OCI-M1 (cell line): ENCODE measurements at places on chromosomes 5 and 9.

DNA sequence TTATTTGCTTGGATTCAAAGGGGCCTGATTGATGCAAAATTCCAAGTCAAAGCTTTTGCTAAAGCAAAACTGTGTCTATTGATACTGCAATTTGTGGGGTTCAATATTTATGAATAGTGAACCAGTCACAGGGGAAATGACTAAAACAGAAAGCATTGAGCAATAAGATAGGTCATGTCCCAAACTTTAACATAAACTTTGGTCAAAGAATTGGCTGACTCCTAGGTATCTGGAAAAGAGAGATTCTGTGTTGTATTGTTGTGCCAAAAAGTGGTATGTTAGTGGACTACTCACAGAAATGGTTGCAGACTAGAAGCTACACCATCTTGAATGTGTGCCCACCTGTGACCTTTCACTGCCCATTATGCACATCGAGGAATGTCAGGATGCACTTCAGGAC is 585.5 kb upstream of the RGMB start:
- no peak for DNase-seq

- no peak for DNase-seq
These were observed 276.2 kb upstream of the POU5F2 start for GRCh38 chr5:94017579-94017978.

DNA sequence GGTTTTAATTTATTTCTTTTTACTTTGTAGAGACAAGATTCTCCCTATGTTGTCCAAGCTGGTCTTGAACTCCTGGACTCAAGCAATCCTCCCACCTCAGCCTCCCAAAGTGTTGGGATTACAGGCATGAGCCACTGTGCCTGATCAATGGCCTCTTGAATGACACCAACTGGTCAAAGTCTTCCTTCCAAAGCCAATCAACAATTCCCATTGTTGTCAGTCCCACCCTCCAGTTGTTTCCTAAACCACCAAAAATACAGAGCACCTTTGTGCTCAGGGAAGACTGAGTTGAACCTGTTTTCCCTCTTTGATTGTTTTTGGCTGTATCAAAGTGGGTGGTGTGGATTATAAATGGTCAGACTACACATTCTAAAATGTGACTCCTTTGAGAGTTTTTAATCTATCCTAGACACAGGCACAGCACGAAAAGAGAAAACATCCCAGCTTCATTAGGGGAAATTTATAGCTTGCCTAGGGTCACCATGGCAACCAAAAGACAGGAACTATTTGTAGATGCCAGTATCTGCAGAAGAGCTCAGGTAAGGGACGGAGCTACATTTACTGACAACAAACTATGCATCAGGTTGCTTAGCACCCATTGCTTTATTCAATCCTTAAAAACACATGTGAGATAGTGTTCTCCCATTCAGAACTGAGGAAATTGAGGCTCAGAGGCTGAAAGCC is 27.6 kb upstream of the ATP6V1G1 start:
- DNase-seq, result no peak

DNA sequence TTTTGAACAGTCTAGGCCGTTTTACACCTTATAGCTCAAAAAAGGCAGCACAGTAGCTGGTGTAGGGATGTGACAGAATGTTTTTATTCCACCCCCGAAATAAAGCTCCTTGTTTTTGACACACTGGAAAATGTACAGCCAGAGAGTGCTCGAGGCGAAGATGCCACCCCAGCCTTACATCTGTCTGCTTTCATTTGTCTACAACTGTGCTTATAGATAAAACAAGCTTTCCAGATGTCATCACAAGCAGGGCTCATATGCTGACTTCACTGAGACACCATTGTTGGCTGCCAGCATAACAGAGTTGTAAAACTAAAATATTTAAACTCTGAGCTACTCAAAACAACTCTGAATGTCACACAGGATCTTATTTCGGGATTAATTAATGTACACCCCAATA is 386.3 kb downstream of the BNC2 start:
- DNase-seq, result peak; percentile 1

- DNase-seq, result no peak
These were observed 34.3 kb upstream of the PRDM12 start for GRCh38 chr9:130630071-130630450.

- DNase-seq, result no peak
These were observed 62.5 kb upstream of the CXCL14 start for GRCh38 chr5:135641319-135641718.

GRCh38 chr5:134905246-134905996 is 490 bp downstream of the PCBD2 start:
- DNase-seq, result peak; percentile 90

DNA sequence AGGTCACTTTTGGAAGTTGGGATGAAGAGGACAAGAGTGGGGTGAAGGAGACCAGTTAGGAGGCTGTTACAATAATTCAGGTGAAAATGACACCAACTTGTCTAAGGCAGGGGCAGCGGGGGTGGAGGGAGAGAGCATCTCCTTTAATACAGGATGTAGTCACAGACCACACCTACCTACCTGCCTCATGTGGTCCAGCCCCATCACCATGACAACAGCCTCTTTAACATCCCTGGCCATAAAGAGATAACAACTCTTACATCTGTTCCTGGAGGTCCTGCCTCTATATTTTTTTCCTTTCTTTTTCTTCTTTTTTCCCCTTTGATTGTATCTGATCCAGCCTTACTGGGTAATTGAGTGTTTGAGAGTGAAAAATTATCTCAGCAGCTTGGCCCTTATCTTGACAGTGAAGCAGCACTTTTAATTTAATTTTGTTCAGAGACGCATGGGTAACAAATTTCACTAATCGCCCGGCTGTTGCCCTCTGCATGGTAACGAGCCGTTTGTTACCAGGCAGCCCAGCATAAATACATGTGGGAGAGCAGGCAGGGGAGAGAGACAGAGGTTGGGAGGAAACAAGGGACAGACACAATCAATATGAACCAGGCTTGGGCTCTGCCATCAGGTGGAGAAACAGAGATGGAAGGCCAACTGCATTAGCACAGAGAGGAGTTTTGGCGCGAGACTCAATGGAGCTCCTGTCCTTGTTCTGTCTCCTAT is 338.1 kb downstream of the ASTN2 start:
- DNase-seq, result no peak

DNA sequence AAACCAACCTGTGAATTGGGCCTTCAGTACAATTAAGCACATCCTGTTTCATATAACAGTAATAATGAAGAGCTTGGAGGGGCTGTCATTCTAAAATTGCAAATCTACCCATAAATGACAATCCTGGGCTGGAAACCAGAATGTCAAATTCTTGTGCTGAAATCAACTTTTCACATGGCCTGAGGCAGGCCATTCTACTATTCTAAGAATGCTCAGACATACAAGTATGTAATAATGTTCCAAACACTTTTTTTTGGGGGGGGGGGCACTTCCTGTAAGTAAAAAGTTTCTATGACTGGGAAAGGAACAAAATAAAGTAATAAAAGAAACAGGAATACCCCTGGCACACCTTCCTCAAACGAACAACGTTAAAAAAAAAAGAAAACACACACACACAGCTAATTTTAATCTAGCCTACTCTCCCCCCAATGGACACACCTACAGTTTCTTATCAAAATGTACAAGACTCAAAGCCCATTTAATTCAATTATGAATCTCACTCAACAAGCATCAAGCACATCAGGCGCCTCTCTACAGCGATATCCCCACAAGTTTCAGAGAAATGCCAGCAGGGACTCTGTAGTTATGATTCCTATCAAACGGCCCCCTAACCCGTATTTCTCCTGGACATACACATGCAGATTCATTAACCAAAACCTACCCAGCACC is 1.4 kb downstream of the ETF1 start:
- peak; percentile 50 for DNase-seq

DNA sequence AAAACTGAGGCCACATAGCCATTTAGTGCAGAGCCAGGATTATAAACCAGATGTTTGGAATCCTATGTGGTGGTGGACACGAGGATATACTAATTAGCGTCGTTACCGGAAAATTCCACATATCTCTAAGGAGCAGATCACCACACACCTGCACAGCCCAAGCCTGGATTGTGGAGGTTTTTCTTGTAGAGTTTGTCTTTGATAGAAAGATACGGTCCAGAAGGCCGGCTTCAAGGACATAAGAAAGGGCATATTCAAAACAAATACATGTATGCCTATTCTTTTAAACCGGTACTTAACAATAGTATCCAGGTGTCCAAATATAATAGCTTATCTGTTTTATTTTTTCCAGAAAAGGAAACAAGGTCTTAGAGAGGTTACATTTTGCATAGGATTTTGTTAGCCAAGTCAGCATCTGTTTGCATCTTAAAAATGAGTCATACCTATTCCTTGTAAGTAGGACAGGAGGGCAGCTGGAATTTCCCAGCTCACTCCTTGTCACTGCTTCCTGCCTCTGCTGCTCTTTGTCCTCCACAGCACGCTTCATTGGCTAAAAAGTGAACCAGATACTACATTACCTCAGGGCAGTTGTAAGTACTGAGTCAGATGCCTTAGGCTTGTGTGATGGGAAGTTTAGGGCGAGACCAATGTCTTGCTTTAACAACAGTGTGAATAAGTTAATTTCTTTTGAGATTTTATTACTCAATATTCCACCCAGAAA is 3.6 kb downstream of the TMC1 start:
- no peak for DNase-seq

DNA sequence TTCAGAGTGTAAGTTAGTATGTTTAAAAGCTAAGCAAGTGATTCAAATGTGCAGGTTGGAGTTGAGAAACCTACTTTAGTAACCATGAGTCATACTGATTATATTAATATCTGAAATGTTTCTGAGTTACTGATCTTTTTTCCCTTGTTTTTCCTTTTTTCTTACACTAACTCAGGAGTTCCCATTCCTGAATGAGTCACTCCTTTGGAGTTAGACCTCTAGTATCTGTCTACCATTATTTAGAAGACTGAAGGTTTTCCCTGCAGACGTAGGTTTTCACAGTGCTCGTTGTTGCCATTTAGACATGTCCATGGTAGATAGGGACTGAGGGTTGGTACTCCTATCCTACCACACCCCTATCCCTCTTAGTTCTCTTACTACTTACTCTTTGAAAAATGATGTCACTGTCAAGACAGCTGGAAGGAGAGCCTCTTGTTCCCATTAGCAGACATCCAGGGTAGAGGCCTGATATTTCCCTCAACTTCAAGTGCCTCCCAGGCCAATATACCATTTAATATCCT is 20.2 kb downstream of the OCLN start:
- no peak for DNase-seq

- no peak for DNase-seq
These were observed 21.8 kb upstream of the SLC12A7 start for GRCh38 chr5:1133510-1134201.

GRCh38 chr5:121285801-121286521 is 565.7 kb upstream of the FTMT start:
- no peak for DNase-seq

DNA sequence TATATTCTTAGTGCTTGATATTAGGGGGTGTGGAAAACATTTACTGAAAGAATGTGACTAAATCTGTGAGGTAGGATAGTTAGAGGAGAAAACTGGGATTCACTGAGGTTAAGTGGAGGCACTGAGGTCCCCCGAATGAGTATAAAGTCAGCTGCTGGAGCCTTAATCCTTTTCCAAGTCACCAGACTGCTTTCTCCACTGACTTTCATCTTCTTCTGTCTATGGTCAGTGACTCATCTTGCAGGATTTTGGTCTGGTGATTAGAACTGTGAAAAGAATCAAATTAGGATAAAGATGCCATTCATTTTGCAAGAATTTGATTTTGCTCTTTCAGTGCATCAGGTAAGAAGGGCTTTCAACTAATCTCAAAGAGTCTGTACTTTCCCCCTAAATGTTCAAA is 89.3 kb upstream of the ALDH1A1 start:
- no peak for DNase-seq

DNA sequence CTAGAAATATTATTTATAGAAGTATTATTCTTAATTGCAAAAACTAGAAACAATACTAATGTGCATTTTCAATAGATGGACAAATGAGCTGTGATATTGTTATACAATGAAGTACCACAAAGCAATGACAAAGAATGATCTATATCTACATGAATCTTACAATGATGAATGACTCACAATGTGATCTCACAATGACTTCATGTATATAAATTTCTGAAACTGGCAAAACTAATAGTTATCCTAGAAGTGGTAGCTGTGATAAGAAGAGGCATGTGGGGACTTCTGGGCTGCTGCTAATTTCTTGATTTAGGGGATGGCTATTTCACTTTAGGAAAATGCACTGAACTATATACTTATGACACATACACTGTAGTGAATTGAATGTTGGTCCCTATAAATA is 396.0 kb upstream of the ZNF608 start:
- no peak for DNase-seq

GRCh38 chr5:9562141-9562540 is 16.3 kb upstream of the SEMA5A start:
- DNase-seq, result no peak

DNA sequence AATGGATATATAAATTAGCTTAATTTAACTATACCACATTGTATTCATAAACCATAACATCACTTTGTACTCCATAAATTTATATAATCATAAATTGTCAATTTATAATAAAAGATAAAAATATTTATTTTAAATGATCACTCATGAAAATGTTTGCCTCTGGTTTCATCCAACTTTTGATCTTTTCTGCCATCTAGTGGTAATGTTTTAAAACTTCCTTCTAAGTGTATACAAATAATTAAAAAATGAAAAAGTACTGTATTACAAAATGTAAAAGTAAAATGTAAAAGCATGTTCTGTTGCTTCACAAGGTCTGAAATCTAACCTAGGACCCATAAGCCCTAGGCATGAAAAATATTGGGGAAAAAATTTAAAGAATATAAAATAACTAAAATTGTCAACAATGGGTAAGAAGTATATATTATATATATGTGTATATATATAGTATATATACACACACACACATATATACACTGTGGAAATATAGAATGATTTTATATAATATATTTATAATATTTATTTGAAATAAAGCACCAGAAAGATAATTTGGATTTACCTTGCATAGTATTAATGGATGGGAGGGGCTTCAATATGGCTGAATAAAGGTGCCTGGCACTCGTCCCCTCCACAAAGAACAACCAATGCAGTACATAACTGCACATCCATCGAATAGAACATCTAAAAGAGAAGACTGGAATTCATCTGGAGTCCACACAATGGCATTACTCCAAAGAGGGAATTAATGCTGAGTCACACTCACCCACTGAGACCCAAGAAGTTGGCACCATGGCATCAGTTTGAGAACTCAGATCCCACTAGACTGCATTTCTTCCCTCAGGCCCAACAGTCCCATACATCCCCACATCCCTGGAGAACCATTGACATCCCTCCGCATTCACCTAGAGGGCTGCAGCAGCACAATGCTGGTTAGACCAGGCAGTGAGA is 32.5 kb downstream of the ANXA1 start:
- peak; percentile 71 for DNase-seq

DNA sequence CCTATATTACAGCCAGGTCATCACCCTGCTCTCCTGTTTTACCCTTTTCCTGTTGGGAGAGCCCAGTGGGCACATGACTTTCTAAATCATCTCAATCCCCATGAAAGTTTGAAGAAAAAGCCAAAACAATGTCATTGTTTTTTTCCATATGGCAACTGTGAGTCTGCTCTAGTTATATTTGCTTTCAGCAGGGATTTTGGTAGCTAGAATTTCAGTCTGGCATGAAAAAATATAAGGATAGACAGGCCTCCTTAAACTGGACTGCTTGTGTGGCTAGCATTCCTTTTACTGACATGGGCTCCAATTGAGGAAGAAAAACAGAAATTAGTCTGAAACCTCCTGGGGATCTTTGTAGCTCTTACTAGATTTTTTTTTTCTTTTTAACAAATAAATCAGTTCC is 25.6 kb downstream of the MOCS2 start:
- no peak for DNase-seq
